ENCODE measurements at places on chromosomes 6 and 20. TPM values are rescaled to one million over a fixed set of nuclear protein-coding genes. Genes with fewer than 3 reads are reported as not detected.

The PFDN4 gene
- polyA plus RNA-seq: 10.4 TPM

The HLA-G gene
- not detected for polyA plus RNA-seq

DNA sequence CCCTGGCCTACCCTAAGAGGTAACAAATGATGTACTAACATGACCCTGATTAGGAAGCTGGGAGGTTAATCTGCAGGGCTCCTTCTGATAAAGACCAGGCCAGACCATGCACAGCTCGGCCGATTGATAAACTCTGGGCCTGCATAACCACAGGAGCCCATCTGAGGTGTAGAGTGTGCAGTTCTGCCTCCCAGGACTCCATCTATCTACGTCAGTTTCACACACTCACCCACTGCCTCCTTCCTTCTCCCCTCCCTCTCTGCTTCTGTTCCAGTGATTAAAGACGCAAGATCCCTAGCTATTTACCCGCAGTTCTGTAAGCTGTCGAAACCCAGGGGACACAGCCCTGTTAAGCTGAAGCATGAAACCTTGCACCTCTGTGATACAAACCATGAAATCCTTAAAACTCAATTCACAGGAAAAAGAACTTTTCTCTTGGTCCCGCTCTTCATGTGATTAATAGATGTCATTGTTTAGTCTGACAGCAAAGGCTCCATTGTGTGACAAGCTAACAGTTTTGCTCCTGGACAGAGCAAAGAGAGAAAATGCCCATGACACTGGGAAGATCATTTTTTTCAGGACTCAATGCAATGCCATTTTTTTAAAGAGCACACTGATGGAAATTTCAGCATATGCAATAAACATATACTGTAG is 470.6 kb downstream of the MAFB start:
- DNase-seq: no peak

DNA sequence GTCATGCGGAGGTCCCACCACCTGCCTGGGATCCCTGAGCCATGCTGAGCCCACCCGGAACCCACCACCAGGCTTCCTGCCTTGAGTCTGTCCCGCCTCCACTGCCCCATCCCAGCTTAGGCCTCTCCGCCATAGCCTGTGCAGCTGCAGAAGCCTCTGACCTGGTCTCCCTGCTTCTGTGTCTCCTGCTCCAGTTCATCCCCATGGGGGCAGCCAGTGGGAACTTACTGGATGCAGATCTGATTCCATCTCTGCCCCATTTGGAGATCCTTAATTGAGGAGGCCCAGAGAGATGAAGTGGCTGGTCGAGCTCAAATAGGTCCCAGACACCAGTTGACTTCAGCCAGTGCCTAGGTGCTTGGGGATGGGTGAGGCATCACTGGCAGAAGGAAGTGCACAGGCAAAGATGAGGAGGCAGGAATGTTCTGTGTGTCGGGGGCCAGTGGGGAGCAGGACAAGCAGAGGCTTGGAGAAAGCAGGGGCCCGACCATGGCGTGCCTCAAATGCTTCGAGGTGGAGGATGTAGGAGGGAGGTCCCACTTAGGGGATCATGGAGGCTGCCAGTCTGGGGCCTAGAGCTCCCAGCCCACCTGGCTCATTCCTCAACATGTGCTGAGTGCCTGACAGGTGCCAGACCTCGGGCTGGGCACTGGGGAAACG is 112.8 kb downstream of the TOX2 start:
- no peak for DNase-seq

The PGK2 gene
- not detected for polyA plus RNA-seq

DNA sequence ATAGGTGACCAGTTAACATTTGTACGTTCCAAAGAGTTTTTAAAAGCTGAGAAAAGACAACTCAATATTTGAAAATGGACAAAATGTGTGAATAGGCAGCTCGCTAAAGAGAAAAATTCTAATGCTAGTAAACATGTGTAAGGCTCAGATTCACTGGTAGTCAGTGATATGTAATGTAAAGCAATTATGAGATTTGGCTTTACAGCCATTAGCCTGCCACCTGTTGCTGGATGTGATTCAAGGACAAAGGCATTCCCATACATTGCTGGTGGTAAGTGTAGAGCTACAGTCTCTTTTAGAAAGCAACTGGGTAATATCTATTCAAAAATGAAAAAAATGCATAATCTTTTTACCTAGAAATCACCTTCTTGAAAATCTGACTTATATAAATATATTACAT is 114.3 kb downstream of the COL19A1 start:
- no peak for DNase-seq
